Activated naive CD8-positive, alpha-beta T cell treated with anti-CD3 and anti-CD28 coated beads, Interleukin-2, amount 10 ng/mL, durations not matched to agents 7 days and 5 days (primary cell): ENCODE measurements at places on chromosomes 12 and 14. TPM values are rescaled to one million over a fixed set of nuclear protein-coding genes. Genes with fewer than 3 reads are reported as not detected.

DNA sequence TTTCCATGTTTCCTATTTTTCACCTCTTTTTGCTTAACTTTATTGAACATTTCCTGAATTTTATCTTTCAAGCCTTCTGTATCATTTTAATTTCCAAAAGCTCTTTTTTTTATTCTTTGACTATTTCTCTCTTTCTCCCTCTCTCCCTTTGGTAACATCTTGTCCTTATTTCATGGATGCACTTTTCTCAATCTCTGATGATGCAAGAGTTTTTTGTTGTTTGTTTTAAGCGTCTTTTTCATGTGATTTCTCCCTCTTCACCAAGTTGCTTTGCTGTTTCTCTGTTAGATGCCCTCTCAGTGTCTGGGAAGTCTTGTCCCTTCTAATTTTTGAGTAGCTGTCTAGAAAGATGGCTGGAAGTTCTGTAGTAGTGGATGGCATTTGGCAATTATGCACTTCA lies 62.6 kb downstream of the ANO6 start:
- no peaks in the 10 kb centered on the region for H3K27me3 ChIP-seq
- DNase-seq: no peak
- no peak overlapping the region for H3K27ac ChIP-seq

GRCh38 chr12:15220451-15220850 lies 766 bp downstream of the RERG start:
- DNase-seq: no peak
- H3K4me3 ChIP-seq: no peak overlapping the region
- H3K36me3 ChIP-seq: no peaks in the 10 kb centered on the region
- H3K27me3 ChIP-seq: peaks cover 36% of the 10 kb centered on the region
- H3K4me1 ChIP-seq: peaks cover 3% of the 10 kb centered on the region

GRCh38 chr14:101072945-101073597 lies 169.5 kb upstream of the RTL1 start:
- no peak overlapping the region for H3K27ac ChIP-seq
- H3K36me3 ChIP-seq: no peaks in the 10 kb centered on the region
- no peak overlapping the region for H3K4me3 ChIP-seq
- peak; percentile 5 for DNase-seq
- no peaks in the 10 kb centered on the region for H3K4me1 ChIP-seq

GRCh38 chr12:54082397-54082892 lies 28.8 kb downstream of the HOXC4 start:
- DNase-seq: peak; percentile 52
- H3K27me3 ChIP-seq: peaks cover 9% of the 10 kb centered on the region
- H3K4me3 ChIP-seq: peak overlapping the region; percentile 84

DNA sequence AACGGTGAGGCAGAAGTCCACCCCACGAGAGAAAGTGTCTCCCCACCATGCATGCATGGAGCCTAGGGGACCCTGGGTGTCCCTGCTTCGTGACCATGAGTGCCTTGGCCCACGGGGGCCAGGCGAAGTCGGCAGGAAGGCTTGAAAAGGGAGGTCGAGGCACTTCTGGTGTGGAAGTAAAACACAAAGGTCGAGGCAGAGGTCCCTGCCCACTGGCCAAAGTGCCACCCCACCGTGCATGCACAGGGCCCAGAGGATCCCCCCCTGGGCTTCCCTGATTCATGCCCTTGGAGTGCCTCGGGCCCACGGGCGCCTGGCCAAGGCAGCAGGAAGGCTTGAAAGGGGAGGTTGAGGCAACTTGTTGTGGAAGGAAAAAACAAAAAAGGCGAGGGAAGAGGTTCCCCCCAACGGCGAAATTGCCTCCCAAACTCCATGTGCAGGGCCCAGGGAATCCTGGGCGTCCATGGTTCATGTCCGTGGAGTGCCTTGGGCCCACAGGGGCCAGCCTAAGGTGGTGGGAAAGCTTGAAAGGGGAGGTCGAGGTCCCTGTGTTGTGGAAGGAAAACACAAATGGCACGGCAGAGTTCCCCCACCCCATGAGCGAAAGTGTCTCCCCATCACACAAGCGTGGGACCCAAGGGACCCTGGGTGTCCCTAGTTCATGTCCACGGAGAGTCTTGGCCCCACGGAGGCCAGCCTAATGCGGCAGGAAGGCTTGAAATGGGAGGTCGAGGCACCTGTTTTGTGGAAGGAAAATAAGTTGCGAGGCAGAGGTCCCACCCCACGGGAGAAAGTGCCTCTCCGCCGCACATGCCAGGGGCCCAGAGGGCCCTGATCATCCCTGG lies 372.1 kb downstream of the ALG10 start:
- no peak overlapping the region for H3K4me3 ChIP-seq
- no peak overlapping the region for H3K27ac ChIP-seq
- no peaks in the 10 kb centered on the region for H3K36me3 ChIP-seq
- H3K4me1 ChIP-seq: no peaks in the 10 kb centered on the region
- DNase-seq: peak; percentile 8

DNA sequence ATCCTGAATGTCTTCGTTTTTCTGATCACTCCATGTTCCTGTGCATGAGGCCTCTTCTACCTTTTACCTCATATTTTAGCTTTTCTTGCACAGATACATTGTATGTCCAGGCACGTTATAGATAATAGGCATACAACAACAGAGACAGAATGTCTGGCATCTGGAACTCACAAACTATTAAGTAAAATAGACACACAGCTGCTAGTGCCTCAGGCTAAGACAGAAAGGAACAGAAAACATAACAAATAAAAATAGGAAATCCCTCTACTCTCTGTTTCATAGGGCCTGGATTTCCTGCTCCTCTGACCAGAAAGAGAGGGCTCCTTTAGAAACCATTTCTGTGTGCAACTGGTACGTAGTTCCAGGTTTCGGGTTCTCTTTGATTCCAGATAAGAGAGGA lies 48.6 kb downstream of the ATXN7L3B start:
- peaks cover 2% of the 10 kb centered on the region for H3K27me3 ChIP-seq
- H3K4me1 ChIP-seq: no peaks in the 10 kb centered on the region
- no peaks in the 10 kb centered on the region for H3K36me3 ChIP-seq
- no peak for DNase-seq

- peaks cover 1% of the 10 kb centered on the region for H3K36me3 ChIP-seq
- no peak overlapping the region for H3K4me3 ChIP-seq
- no peaks in the 10 kb centered on the region for H3K4me1 ChIP-seq
Measured at GRCh38 chr14:69464379-69464778, 20.1 kb upstream of the PLEKHD1 start.

- H3K36me3 ChIP-seq: no peaks in the 10 kb centered on the region
- DNase-seq: no peak
- no peak overlapping the region for H3K27ac ChIP-seq
- no peaks in the 10 kb centered on the region for H3K27me3 ChIP-seq
- no peak overlapping the region for H3K4me3 ChIP-seq
- no peaks in the 10 kb centered on the region for H3K4me1 ChIP-seq
Measured at GRCh38 chr12:125742413-125742812, 677.2 kb downstream of the AACS start.

GRCh38 chr12:108825201-108825950 lies 32.0 kb downstream of the SSH1 start:
- H3K4me1 ChIP-seq: peaks cover 39% of the 10 kb centered on the region
- H3K27ac ChIP-seq: peak overlapping the region; percentile 7
- H3K36me3 ChIP-seq: peaks cover 12% of the 10 kb centered on the region
- no peak for DNase-seq
- peak overlapping the region; percentile 8 for H3K4me3 ChIP-seq

- peaks cover 32% of the 10 kb centered on the region for H3K27me3 ChIP-seq
- no peak overlapping the region for H3K27ac ChIP-seq
- no peak for DNase-seq
- H3K4me3 ChIP-seq: no peak overlapping the region
Measured at GRCh38 chr12:130983328-130984017, 29.8 kb downstream of the ADGRD1 start.

DNA sequence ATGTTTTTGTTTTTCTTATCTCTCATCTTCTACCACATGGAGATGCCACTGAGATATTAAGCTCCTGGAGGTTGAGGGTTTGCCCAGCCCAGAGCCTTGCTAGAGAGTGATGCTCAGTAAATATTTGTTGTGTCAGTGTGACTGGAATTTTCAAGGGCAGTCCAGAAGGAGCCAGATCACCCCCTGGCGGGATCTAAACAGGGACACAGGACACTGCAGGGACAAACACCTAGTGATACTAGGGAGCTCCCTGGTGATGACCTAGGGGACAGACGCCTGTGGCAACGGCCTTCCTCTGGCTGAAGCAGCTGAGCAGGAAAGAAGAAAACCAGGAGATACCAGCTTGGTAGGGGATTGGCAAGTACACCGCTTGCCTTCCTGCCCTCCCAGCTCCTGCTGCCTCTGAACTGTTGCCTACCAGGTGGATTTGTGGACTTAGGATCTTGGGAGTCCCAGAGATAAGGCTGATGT lies 714.4 kb upstream of the TBX3 start:
- H3K27me3 ChIP-seq: no peaks in the 10 kb centered on the region
- H3K4me3 ChIP-seq: no peak overlapping the region
- H3K36me3 ChIP-seq: no peaks in the 10 kb centered on the region
- DNase-seq: no peak
- no peak overlapping the region for H3K27ac ChIP-seq

DNA sequence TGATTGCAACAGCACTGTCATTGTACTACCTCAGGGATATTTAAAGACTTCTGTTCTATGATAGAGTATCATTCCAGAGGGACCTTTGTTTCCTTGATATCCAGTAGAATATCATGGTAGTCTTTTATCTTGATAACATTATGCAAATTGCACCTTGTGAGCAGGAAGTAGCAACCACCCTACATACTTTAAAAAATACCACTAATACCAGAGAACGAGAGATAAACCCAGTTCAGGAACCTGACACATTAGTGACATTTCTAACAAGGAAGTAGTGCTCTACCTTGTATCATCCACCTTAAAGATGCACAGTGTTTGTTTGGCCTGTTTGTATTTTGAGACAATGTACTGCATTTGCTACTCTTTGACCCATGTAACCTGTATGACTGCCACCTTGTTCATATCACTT lies 8.8 kb upstream of the MAP4K5 start:
- no peak overlapping the region for H3K4me3 ChIP-seq
- no peak overlapping the region for H3K27ac ChIP-seq
- H3K36me3 ChIP-seq: peaks cover 2% of the 10 kb centered on the region
- no peak for DNase-seq
- H3K27me3 ChIP-seq: no peaks in the 10 kb centered on the region

- H3K4me1 ChIP-seq: peaks cover under 1% of the 10 kb centered on the region
- H3K27ac ChIP-seq: no peak overlapping the region
- H3K4me3 ChIP-seq: no peak overlapping the region
- peaks cover 60% of the 10 kb centered on the region for H3K27me3 ChIP-seq
- H3K36me3 ChIP-seq: no peaks in the 10 kb centered on the region
- DNase-seq: no peak
Measured at GRCh38 chr12:49352351-49352750, 5.7 kb downstream of the DNAJC22 start.

GRCh38 chr14:102213984-102214658 lies 74.4 kb downstream of the WDR20 start:
- H3K4me1 ChIP-seq: no peaks in the 10 kb centered on the region
- peaks cover 8% of the 10 kb centered on the region for H3K36me3 ChIP-seq
- H3K27ac ChIP-seq: no peak overlapping the region
- no peaks in the 10 kb centered on the region for H3K27me3 ChIP-seq

DNA sequence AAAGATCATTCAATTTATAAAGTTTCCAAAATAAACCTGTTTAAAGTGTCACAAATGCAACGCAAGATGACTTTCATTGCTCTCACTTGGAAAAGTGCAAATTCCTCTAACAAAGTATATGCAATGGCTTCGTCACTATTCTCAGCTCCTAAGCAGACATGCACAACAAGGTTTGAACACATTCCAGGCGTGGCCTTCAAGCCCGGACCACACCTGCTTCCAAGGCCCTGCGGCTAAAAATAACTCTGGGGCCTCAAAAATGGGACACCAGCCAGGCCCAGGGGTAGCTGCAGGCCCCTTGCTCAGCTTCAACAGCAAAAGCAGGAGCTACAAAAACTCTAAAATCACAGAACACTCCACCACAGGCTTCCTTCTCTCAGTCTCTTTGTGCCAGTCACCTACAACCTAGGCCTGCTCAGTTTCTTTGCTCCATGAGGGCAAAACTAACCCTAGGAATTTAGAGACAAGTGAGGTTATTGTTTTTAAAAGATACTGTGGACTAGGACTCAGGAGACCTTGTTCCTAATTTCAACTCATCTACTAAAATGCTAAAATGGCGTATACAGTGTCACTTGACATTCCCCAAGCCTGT lies 29.3 kb downstream of the DUSP16 start:
- H3K4me1 ChIP-seq: peaks cover 13% of the 10 kb centered on the region
- no peak for DNase-seq
- peaks cover 4% of the 10 kb centered on the region for H3K36me3 ChIP-seq
- H3K4me3 ChIP-seq: no peak overlapping the region
- H3K27me3 ChIP-seq: no peaks in the 10 kb centered on the region
- no peak overlapping the region for H3K27ac ChIP-seq

- peaks cover 46% of the 10 kb centered on the region for H3K27me3 ChIP-seq
- H3K4me3 ChIP-seq: no peak overlapping the region
- H3K36me3 ChIP-seq: no peaks in the 10 kb centered on the region
- no peaks in the 10 kb centered on the region for H3K4me1 ChIP-seq
- no peak overlapping the region for H3K27ac ChIP-seq
- DNase-seq: no peak
Measured at GRCh38 chr14:76129851-76130576, 21.7 kb upstream of the GPATCH2L start.

DNA sequence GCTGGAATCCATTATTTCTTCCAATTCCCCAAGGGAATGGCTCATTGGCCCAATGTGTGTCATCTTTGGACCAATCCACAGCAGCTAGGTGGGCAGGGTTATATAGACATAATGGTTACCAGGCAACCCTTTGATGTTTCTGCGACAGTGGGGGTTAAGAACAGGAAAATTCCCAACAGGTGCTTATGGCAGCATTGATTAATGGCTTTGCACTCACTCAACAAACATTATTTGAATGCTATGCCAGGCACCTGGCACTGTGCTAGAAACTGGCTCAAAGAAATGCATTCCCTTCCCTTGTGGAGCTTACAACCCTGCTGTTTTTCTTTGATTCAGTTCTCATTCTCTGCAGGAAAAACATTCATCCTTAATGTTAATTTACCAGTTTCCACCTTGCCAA lies 1221.0 kb downstream of the AACS start:
- DNase-seq: no peak
- H3K36me3 ChIP-seq: no peaks in the 10 kb centered on the region
- no peaks in the 10 kb centered on the region for H3K4me1 ChIP-seq

DNA sequence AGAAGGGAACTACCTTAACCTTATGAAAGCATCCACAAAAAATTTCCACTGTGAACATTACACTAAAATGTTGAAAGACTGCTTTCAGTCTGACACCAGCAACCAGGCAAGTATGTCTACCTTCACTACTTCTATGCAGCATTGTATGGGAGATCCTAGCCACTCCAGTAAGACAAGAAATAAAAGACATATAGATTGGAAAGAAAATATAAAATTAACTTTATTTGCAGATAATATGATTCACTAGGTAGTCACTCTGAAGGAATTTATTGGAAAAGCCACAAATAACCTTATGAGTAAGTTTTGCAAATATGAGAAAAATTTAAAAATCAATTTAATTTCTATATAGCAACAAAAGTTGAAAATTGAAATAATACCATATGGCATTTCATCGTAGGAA lies 172.0 kb downstream of the RERGL start:
- no peak overlapping the region for H3K4me3 ChIP-seq
- H3K27ac ChIP-seq: no peak overlapping the region
- DNase-seq: no peak
- no peaks in the 10 kb centered on the region for H3K4me1 ChIP-seq

- H3K27me3 ChIP-seq: no peaks in the 10 kb centered on the region
- H3K27ac ChIP-seq: no peak overlapping the region
- no peak overlapping the region for H3K4me3 ChIP-seq
- peaks cover 16% of the 10 kb centered on the region for H3K4me1 ChIP-seq
- no peak for DNase-seq
Measured at GRCh38 chr12:120847392-120847791, 56.8 kb downstream of the SPPL3 start.

Gene DPF3
- total RNA-seq: 3.8 TPM

Gene MRPL51
- 169 TPM for total RNA-seq

Gene INSM2
- not detected for total RNA-seq

Gene TSPAN19
- not detected for total RNA-seq

Gene TCL1A
- 0.28 TPM for total RNA-seq

Gene FAM181A
- total RNA-seq: not detected

Gene IAPP
- not detected for total RNA-seq

Gene LRP1
- 4.9 TPM for total RNA-seq
